ENCODE measurements at places on chromosomes 11 and 22.

GRCh38 chr11:133872160-133872559, 26.8 kb upstream of the SPATA19 start:
- DNase-seq = no peak

DNA sequence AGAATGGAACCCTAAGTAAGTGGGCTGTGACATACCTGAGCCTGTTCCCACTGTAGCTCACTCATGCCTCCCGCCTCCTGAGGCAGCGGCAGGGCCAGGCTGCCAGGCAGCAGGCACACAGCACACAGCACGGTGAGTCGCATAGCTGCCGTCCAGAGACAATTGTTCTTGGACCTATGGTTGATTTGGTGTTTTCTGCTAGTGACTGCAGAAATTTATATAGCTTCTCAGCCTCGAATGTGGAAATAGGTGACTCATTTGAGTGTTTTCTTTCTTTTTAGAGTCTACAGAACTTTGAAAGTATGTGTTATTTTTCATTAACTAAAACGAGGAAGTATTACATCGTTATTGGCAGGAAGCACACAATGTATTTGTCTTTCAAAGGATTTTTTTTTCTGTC, at the start of gene MMP7:
Gene MMP7 (minus strand): TSS at position 190 of the 400 bp plus-strand sequence. CDS start 47 bp downstream, at position 143.
- peak; percentile 82 for DNase-seq

DNA sequence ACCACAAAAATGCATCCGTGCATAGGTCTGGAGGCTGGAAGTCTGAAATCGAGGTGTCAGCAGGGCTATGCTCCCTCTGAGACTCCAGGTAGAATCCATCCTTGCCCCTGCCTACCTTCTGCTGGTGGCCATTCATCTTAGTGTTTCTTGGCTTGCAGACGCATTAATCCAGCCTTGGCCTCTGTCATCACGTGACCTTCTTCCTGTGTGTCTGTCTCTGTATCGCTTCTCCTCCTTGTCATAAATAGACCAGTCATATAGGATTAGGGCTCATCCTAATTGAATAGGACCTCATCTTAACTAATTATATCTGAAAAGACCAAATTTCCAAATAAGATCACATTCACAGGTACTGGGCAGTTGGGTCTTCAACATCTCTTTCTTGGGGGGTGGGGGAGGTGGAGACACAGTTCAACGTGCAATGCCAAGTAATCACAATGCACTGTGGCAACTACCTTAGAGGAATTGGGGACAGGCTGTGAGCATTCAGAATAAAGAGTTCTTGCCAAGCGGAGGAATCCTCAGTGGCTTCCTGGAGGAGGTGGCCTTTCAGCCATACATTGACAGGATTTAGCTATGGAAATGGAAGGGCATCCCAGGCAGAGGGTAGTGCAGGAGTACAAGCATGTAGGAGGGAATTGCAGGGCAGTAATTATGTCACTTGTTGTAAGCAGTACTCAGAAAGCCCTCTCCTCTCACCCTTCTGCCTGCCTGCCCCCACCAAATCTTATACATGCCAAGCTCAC, 96.2 kb upstream of the SYT13 start:
- DNase-seq = no peak

DNA sequence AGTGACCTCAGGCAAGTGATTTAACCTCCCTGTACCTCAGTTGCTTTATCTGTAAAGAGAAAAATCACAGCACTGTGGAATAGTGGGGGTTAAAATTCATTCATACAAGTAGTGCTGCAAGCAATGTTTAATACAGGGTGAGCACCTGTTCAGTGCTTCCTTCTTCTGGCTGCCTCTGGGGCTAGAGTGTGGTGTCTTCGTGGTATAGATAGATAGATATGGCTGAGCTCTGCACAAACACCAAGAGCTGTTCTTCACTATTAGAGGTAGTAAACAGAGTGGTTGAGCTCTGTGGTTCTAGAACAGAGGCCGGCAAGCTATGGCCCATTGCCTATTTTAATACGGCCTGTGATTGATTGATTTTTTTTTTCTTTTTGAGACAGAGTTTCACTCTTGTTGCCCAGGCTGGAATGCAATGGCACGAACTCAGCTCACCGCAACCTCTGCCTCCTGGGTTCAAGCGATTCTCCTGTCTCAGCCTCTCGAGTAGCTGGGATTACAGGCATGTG, 32.9 kb downstream of the LIMK2 start:
- no peak for DNase-seq

- DNase-seq = peak; percentile 79
Observed at GRCh38 chr11:57116654-57117053, 65.1 kb upstream of the LRRC55 start.

- no peak for DNase-seq
Observed at GRCh38 chr11:114964676-114965214, 286.4 kb downstream of the NXPE2 start.

DNA sequence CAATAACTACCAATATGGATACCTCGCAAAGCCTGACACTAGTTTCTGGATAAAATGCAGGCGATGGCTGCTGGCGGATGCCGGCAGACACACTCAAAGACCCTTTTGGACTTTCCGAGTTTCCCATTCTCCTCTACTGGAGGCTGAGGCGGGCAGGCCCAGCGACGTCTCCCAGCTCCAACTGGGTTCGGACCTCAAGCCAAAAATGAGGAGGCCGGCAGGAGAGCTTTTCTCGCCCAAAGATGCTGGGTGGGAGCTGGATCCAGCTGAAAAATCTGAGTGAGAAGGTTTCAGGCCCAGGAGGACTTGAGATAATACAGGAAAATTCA, 428 bp upstream of the FEZ1 start:
- no peak for DNase-seq

- no peak for DNase-seq
Observed at GRCh38 chr22:19693581-19693980, 20.7 kb upstream of the SEPTIN5 start.

DNA sequence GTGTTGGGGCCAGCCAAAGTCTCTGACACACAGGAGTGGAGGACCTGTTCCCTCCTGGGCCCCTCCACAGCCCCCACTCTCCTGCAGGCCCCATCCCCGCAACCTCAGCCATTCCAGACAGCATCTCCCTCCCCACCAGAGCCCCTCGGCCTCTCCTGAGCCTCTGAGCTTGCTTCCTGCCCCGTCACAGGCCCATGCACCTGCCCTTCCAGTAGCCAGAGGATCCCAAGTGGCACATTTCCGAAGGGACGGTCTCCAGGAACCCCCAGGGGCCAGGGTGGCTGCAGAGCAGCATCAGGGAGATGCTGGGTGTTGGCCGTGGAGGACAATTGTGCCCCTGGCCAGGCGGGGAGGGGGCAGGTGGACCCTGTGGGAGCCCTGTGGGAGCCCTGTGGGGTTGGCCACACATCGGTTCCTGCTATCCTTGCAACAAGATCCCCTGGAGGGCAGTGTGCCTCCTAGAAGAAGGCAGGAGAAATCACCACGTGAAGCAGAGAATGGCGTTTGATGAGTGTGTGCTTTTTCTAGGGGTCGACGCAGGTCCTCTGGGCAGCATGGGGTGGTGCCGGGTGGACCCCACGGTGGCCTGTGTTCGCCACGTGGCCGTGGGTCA, 45.3 kb upstream of the PPARA start:
- DNase-seq = no peak
